ENCODE measurements at places on chromosomes 1 and 21.

- DNase-seq, result no peak
Observed at GRCh38 chr1:27585684-27586083, 18.3 kb downstream of the AHDC1 start.

- no peak for DNase-seq
Observed at GRCh38 chr1:1182491-1183220, 9.0 kb downstream of the TTLL10 start.

GRCh38 chr1:3195480-3195815 is 126.4 kb downstream of the PRDM16 start:
- DNase-seq, result no peak

DNA sequence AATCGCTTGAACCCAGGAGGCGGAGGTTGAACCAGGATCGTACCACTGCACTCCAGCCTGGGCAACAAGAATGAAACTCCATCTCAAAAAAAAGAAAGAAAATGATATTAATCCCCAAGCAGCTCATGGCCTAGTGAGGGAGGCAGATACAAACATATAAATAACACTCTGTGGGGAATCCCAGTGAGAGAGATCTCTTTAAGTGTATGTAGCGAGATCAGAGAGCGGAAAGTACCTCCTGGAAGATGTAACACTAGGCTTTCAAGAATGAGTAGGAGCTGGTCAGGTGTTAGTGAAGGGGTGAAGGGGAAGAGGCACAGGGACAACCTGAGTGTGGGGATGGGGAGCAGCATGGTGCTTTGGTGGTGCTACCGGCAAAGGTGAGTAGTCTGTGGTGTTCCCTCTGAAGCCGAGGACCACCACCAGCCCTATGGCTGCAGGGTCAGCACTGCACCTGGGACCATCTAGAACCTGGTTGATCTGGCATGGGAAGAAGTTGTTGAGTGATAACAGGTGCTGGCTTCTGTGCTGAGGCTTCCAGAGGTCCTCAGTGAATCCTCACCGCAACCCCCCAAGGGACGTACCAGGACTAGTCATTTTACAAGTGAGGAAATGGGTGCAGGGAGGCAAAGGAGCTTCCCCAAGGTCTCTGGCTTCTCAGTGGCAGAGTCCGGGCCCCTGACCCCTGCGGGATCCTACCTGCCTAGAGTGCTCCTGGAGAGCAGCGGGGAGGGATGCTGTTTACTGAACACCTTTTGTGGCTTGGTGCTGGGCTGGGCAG is 367.6 kb upstream of the VAMP3 start:
- DNase-seq, result no peak

DNA sequence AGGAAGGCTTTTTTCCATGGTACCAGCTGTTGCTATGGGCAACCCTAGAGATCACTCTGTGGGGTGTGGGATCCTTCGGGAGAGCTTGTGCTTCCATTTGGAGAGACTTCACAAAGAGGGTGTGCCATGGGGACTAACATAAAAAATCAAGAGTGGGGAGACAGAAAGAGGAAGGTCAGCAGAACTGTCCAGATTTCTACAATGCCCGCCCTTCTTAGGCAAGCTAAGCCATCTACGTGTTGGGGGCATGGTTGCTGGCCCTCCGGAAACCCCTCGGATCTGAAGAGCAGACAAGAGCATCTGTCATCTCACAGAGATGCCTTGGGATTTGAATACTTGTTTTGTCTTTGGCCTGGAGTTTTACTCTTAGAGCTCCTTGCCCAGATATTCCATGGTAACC is 83.9 kb upstream of the ZNF648 start:
- no peak for DNase-seq

- no peak for DNase-seq
Observed at GRCh38 chr1:227037121-227037520, 97.0 kb downstream of the COQ8A start.

- DNase-seq, result no peak
Observed at GRCh38 chr1:113269168-113269963, 120.9 kb upstream of the MAGI3 start.

DNA sequence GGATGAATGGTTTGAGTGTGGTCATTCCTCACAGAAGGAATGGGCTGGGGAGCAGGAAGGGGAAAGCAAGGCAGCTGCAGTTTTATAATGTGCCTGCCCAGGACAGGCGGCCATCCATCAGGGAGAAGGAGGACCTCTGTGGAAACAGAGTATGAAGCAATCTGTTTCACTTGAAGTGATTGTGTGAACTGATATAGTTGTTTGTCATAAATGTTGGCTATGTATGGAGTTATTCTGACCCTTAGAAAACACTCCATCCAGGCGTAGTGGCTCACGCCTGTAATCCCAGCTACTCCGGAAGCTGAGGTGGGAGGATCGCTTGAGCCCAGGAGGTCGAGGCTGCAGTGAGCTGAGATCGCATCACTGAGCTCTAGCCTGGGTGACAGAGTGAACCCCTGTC is 46.5 kb downstream of the NENF start:
- no peak for DNase-seq

DNA sequence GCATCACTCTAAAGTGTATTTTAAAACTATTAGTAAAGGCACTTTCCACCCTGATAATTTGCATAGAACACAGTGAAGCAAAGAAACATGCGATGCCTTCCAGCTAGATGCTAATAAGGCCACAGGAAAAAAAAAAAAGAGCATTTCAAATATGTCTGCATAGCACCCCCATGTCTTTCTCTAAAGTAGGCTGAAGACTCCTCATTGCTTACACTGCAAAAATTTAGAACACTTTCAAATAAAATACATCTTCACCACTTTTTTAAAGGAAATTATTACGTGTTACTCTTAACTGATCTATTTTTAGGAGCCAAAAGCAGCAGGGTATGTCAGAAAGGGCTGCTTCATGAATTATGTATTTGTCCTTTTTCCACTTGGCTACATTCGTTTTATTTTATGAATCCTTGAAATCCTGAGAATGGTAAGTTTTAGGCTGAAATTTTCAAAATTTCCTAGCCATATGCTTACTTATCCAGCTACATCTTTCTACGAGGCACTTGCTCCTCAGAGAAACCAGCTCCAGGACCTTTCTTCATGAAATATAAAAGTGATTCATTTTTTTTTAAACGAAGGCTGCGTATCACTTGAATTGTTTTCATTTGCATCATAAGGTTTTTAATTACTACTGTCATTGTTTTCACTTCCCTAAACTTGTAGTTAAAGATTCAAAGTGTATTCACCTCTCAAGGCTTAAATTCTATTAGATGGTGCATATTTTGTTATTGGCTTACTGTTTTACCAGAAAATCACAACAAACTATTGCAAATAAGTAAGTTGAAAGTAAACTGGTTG is 513.0 kb downstream of the PTPRC start:
- DNase-seq, result no peak

Measured in KG1 (cell line).